ENCODE measurements at places on chromosomes 12 and 14. TPM values are rescaled to one million over a fixed set of nuclear protein-coding genes. Genes with fewer than 3 reads are reported as not detected.
A peak's percentile ranks its signal among the peaks of the same experiment; 100 is the strongest.

BICDL1 gene
- 106 TPM for total RNA-seq

POTEM gene
- not detected for total RNA-seq

DNA sequence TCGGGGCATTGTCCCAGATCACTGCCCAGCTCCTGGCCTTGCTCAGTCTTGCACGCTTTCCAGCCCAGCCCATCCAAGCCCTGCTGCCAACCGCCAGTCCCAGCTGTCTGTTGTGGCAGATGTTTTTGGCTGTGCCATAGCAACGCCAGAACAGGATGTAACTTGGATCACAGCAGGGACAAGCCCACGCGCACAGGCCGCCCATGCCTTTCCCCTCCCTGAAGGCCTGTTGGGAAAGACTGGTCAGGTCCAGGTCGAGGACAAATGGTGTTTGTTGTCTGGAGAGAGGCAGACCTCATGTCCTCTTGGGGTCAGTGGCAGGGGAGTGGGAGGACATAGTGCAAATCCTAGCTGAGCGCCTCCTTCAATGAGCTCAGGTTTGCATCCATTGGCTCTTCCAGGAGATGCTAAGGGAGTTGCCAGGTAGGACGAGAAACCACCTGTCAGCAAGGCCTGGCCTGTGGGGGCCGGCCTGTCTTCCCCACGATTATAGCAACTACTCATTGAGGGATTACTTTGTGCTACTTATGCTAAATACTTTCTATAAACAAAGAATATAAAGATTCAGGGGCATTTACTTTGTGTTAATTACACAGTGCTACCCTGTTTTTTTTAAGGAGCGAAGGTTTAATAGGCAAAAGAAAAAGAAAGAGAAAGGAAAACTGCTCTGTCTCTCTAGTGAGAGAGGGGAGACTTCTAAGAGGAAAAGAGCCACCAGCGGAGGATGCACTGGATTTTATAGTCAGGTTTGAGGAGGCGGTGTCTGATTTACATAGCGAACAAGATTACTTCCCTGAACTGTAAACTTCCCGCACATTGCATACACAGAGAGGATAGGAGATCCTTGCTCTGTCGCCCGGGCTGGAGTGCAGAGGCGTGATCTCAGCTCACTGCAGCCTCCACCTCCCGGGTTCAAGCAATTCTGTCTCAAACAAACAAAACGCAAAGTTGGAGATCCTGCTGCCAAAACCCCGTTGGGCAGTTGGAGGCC, 42.8 kb upstream of the CORO1C start:
- DNase-seq: no peak

DNA sequence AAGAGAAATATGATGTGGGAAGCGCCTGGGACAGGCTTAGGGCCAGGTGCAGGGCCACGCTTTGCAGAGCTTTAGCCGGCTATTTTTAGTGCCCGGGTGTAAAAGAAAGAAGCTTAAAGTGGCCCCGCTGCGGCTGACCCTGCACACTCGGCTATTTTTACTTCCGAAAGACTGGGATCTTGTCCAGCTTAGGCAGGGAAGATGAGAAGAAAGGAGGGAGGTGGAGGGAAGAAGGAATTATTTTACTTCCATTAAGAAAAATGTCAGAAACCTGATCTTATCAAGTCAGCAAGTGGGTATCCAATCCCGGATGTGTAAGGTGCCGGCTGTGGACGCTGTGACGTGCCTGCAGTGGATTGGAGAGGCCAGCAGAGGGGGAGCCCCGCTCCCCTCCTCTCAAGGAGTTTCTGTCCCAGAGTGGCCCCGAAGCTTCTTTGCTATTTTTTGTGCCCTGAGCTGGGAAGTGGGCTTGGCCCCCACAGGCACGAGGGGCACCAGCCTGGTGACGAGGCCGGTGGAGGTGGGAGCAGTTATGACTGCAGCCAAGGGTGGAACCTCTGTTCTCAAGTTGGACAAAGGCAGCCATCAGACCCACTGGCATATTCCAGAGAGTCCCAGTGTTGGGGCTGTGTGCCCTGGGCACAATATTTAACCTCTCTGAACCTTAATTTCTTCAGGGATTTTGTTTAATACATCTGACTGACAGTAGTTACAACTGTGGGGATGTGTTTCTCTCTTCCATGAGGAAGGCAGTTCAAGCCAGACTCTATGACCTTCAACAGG, 97.7 kb downstream of the ESRRB start:
- DNase-seq: no peak

NT5DC3 gene
- 8.9 TPM for total RNA-seq

- no peak for DNase-seq
These were observed 70.3 kb upstream of the RFLNA start for GRCh38 chr12:124224535-124225110.

GRCh38 chr12:110725267-110725666, 17.4 kb downstream of the PPP1CC start:
- no peak for DNase-seq

DNA sequence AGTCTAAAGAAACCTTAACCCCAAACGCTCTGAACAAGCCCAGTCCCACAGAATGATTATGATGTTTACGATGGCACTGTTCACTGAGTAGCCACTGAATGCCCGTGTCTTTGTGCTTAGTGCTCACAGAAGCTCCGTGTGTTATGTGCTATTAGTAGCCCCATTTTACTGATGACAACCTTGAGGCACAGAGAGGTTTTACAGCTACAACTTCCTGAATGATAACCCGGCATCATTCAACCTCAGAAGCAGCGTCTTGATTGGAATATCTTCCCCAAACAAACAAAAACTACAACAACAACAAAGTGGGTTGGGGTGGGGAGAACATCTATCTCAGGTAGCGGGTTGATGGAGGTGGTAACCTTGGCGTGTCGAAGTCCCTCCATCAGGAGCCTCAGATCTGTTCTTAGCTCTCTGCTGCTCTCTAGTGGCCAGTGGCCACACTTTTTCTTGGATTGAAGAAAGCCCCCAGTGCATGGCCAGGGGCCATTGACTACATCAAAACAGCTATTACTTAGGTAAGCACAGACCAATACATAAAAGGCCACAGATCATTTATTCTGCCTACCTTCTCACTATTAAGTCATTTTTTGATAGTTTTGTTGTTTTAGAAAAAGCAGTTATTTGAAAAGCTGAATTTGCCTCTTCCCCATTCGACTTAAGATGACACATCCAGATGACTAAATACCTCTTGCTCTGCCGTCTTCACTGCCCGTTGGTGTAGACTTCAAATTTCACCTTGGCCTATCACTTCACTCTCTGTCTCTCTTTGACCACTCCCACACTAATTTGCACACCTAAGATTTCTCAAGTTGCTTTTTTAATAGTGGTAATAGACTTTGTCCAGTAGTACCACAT, 376.9 kb downstream of the GALC start:
- DNase-seq: peak; percentile 63

LUM gene
- not detected for total RNA-seq
